ENCODE measurements at places on chromosomes 3 and 15.

DNA sequence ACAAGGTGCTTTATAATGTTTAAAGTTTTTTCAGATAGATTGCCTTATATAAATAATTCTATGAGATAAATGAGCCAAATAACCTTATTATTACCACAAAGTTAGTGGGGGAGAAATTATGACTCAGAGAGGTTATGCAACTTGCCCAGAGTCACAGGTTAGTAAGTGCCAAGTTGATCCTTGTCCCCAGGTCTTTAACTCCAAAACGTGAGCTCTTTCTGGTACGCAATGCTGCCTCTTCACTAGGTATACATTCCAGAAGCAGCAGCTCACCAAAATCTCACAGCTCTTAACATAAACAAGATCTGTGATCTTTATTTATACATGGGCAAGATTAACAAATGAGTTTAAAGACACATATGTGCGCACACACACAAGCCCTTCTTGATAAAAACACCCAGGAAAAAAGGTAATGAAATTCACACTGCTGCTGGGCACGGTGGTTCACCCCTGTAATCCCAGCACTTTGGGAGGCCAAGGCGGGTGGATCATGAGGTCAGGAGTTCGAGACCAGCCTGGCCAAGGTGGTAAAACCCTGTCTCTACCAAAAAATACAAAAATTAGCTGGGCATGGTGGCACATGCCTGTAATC is 59.8 kb upstream of the NR2F2 start:
- no peak for DNase-seq

DNA sequence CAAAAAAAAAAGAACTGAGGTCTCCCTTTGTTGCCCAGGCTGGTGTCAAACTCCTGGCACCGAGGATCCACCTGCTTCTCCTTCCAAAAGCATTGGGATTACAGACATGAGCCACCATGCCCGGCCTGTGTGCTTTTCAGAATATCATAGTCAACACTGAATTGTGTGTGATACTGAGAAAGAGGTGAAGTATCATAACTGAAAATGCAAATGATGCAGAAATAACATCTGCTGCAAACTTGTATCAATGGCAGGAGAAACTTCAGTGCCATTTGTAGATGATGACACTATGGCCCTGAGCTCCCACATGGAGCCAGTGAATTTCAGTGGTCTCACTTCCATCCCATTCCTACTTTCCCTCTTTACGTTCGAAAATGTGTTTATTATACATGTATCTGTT is 21.9 kb downstream of the IL12A start:
- DNase-seq, result no peak

DNA sequence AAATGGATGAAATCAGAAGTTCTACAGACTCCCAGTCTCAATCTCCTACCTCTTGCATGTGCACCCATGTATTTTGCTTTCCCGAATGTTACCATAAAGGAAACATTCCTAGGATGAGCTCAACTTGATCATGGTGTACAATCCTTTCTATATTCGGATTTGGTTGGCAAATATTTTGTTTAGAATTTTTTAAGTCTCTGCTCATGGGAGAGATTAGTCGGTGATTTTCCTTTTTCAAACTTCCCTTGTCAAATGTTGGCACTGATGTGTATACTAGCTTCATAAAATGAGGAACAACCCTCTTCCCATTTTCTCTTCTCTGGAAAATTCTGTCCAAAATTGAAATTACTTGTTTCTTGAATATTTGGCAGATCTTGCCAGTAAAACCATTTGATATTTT is 317.6 kb upstream of the RASGRP1 start:
- no peak for DNase-seq

DNA sequence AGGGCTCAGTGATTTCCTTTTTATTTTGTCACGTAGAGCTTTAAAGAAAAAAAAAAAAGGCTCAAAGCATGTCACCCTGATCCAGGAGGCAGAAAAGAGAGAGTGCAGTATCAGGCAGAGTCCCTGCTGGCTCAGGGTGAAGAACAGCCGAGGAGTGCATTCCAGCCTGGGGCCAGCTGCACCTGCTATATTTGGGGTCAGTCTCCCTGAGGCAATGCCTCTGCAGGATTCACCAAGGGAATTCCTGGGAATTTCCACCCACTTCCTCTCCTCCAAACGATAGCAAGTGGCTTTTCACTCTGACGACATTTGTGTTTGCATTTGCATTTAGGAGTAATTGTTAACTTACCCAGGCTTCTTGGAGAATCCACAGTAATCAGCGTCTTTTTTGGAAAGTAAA is 202.9 kb upstream of the CTNNB1 start:
- DNase-seq, result no peak

DNA sequence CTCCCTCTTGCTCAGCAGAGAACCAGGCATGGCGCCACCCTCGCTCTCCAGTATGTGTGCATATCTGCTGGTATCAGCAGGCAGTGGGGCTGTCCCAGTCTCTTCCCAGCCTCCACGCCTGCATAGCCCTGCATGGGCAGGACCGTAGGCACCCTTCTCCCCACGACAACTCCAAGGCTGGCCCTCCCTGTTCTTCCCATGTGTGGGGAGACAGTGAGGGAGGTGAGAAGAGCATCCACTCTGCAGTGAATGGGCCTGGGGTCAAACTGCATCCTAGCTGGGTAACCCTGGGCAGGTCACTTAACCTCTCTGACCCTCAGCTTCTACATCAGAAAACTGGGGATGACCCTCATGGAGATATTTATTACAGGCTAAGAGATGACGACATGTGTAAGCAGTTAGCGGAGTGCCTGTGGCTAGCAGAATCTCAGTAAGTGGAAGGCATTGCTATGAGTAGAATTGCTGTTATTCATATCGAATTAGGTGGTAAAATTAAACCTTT is 13.3 kb upstream of the SSUH2 start:
- DNase-seq, result no peak

DNA sequence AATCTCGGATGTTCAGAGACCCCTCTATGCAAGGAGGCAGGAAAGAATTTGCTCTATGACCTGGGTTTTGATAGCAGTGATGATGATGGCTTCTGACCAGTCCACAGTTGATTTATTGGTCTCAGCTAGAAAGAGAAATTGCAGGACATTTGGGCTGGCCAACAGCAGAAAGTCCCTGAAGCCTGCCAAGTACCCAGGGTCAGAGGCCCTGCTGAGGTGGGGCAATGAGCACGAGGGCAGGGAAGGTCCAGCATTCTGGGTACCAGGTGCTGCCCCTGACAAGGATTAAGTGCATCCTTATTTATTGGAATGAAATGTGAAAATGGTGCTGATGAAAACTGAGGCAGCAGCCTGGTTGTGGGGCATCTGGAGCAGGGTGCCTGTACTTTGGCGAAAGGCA is 19.8 kb downstream of the C3orf62 start:
- DNase-seq, result no peak

- DNase-seq, result no peak
Measured at GRCh38 chr3:48129921-48130320, 58.3 kb downstream of the CDC25A start.

DNA sequence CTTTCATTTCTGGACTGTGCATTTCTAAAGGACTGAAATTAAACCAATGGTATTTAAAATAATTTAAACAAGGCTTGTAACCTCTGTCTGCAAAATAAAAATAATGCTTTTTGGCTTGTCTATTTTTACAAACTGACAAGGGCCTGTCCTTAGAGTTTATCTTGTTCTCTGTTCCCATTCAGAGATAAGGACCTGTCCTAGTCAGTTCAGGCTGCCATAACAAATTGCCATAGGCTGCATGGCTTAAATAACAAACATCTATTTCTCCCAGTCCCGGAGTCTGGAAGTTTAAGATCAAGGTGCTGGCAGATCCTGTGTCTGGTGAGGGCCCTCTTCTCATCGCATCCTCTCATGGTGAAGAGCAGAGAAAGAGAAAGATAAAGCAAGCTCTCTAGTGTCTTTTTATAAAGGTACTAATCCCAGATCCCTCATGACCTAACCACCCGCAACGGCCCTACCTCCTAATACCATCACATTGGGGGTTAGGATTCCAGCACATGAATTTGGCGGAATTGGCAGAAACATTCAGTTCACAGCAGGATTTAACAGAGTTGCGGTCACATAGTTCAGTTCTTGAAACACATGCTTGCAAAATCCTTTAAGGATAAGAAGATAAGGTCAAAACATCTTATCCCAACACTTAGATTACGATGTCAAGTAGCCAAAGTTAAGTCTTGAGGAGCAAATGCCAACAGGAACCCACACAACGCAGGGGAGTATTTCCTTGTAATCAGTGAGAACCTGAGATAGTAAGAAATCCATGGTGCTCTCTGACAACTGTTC is 17.8 kb downstream of the KBTBD8 start:
- no peak for DNase-seq

GRCh38 chr3:143910756-143911155 is 60.9 kb upstream of the DIPK2A start:
- DNase-seq, result no peak

DNA sequence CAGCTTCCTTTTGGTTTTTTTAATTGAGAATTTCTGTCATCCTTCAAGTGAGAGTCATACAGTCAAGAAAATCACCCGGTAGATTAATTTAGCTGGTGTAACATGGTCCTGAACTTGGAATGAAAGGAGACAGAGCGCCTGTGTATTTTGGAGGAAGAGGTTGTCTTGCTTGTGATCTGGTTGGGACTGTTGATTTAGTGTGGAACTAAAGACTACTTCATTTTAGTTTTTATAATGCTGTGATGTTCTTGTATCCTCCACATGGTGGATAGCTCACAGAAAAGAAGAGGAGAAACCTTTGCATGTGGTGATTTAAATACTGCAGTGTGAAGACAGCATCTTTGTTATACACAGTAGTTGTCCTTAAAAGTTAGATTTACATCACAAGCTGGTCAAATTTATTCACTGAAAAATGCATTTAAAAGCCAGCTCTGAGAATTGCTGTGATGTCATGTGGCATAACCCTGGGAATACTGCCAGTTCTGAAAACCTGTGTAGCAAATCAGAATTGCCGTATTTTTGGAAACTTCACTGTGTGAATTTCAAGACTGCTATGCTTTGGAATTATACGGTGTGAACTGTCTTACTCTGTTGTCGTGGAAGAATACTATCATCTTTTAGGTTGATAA is 268.5 kb downstream of the PTPRG start:
- no peak for DNase-seq

GRCh38 chr3:76912841-76913383 is 127.0 kb upstream of the ROBO2 start:
- DNase-seq, result no peak

DNA sequence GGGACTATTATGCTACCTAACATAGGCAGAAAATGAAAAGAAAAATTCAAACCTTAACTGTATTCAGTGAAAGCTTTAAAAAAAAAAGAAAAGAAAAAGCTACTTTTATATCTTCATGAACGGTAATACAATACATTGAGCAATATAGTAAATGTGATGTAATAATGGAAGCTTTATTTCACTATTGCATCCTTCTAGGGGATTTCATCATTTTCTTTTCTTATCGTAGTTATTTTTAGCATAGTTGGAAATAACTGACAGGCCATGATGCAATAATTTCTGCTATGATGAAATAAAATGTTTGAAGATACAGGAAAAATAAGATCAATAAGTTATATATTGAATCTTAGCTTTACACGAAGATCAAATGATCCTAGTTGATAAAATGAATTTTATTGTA is 40.3 kb upstream of the ZCWPW2 start:
- no peak for DNase-seq

DNA sequence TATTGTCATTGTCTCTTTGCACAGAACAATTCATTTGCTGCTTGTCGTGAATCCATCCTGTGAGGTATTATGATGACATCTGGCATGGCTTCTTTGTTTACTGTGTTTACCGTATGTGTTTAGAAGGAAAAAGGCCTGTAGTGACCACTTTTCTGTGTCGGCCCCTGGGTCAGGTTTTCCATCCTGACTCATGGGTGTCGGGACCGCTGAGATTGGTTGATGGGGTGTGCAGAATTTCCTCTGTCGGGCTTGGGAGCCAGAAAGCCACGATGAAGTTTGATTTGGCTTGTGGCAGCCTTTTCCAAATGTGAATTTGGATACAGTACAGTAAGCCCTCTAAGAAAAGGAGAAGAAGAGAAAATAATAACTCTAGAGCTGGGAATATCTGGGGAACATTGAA is 113.5 kb downstream of the FNDC3B start:
- DNase-seq, result no peak

- no peak for DNase-seq
Measured at GRCh38 chr3:122681974-122682409, 1.4 kb downstream of the PARP14 start.

DNA sequence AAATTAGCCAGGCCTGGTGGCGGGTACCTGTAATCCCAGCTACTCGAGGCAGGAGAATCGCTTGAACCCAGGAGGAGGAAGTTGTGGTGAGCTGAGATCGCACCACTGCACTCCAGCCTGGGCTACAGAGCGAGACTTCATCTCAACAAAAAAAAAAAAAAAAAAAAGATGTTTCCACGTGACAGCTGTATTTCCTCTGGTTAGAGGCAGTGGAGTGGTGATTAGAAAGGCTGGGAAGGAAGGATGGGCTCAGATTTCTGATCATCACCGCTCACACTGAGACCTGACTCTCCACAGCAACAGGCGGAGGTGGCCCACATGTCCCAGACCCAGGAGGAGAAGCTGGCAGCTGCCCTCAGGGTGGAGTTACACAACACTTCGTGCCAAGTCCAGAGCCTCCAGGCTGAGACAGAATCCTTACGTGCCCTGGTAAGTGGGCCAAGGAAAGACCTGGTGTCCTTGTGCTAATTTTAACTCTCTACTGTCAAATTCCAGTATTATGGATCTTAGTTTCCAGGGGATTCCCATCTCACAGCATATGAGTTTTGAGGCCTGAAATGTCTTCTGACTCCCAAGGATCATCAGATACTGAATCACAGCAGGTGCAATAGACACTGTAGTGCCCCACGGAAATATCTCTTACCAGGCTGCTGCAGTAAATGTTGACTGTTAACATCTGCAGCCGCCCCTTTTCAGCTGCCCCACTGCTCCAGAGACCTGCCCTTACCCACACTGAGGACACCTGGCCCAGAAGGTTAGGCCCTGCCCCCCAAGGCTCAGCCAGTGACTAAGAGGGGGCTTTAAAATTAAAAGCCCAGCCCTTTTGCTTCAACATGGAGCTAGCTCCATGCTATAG is 66.9 kb downstream of the BFSP2 start:
- no peak for DNase-seq

DNA sequence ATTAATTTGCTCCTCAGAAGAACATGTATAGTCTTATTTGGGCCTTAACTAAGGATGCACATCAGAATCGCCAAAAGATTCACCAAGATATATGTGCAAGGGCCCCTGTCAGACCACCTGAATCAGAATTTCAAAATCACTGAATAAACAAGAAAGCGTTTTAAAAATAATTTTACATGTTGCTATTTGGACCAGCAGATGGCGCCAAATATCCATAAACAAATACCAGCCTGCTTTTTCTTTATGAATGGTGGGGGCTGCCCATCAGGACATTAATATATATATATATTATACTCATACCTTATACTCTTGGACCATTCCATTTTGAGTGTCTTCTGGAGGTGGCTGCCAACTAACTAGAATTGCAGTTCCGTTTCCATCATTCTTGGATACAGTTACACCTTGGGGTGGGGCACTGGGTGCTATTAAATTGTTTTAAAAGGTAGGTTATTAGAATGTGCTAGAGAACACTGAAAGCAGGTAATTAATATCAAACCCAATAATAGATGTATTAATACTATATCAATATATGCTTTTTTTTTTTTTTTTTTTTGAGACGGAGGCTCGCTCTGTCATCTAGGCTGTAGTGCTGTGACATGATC is 1108.3 kb downstream of the ROBO1 start:
- no peak for DNase-seq

GRCh38 chr3:123447749-123448517 is 957 bp downstream of the ADCY5 start:
- peak; percentile 30 for DNase-seq

- no peak for DNase-seq
Measured at GRCh38 chr15:66718220-66718988, 16.4 kb downstream of the SMAD6 start.

- DNase-seq, result no peak
Measured at GRCh38 chr3:150090877-150091276, 120.2 kb upstream of the PFN2 start.
